T-cell (primary cell): ENCODE measurements at places on chromosomes 7 and 10.

DNA sequence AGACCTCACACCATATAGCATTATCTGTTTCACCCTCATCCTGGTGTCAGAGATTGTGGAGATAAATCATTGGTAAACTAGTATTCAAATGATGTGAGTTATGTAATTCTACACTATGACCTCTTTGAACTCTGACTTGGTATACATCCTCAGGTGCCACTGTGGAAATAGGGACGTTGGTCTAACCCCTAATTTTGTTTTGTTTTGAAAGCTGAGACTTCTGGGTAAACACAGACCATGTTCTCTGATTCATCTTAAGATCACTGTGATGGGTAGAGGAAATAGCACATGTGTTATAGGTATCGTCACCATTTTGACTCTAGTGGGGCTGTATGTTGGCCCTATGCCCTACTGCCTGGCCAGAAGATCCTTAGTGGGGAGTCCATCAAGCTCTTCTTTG, 241.6 kb downstream of the CCDC7 start:
- H3K36me3 ChIP-seq: peaks cover 2% of the 10 kb centered on the region
- DNase-seq: no peak
- no peak overlapping the region for H3K27ac ChIP-seq
- no peaks in the 10 kb centered on the region for H3K27me3 ChIP-seq
- no peaks in the 10 kb centered on the region for H3K4me1 ChIP-seq
- no peak overlapping the region for H3K4me3 ChIP-seq

DNA sequence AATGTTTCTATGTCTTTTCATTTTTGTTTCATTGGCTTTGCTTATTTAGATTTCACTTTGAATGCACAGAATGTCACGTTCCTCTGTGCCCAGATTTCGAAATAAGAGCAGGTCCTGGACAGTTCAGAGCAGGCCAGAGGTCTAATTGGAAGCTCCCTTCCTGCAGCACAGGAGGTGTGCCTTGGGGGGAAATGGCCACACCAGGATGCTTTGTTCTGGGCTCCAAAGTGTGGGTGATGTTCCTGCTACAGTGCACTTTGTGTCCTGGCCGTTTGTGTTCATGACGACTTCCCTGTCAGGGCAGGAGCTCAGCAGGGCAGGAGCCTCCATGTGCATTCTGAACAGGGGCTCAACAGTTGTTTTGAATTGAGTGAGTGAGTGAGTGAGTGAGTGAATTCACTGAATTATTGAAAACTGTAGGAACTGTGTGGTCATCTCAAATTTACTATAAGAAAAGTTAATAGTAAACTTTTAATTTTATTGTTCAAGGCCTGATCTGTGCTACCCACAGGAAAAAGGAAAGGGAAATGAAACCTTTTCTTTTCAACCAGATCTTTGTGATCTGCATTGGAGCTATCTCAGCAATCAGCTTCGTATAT, 109.5 kb upstream of the GJD4 start:
- DNase-seq: no peak
- H3K36me3 ChIP-seq: no peaks in the 10 kb centered on the region
- H3K4me3 ChIP-seq: no peak overlapping the region
- H3K27ac ChIP-seq: no peak overlapping the region
- peaks cover 12% of the 10 kb centered on the region for H3K4me1 ChIP-seq
- H3K27me3 ChIP-seq: no peaks in the 10 kb centered on the region

DNA sequence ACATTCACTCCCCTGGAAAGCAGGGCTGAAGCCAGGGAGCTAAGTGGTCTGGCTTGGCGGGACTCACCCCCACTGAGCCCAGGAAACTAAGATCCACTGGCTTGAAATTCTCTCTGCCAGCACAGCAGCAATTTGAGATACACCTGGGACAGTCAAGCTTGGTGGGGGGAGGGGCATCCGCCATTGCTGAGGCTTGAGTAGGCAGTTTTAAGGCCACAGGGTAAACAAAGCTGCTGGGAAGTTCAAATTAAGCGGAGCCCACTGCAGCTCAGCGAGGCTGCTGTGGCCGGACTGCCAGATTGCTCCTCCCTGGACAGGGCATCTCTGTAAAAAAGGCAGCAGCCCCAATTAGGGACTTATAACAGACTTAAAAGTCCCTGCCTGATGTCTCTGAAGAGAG, 108.2 kb upstream of the FAM13C start:
- H3K4me3 ChIP-seq: no peak overlapping the region
- no peaks in the 10 kb centered on the region for H3K4me1 ChIP-seq
- no peak overlapping the region for H3K27ac ChIP-seq
- H3K36me3 ChIP-seq: no peaks in the 10 kb centered on the region
- no peaks in the 10 kb centered on the region for H3K27me3 ChIP-seq
- DNase-seq: no peak

DNA sequence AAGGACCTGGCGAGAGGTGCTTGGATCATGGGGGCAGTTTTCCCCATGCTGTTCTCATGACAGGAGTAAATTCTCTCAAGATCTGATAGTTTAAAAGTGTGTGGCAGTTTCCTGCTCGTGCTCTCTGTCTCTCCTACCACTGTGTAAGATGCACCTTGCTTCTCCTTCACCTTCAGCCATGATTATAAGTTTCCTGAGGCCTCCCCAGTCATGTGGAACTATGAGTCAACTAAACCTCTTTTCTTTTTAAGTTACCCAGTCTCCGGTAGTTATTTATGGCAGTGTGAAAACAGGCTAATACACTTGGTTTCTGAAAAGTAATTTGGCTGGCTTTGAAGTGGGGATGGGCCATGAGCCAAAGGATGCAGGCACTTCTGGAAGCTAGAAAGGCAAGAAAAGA, 268.0 kb upstream of the KAT6B start:
- H3K4me3 ChIP-seq: no peak overlapping the region
- DNase-seq: no peak
- H3K27me3 ChIP-seq: no peaks in the 10 kb centered on the region
- no peaks in the 10 kb centered on the region for H3K4me1 ChIP-seq

- no peak overlapping the region for H3K27ac ChIP-seq
- DNase-seq: no peak
- H3K27me3 ChIP-seq: no peaks in the 10 kb centered on the region
- H3K4me3 ChIP-seq: no peak overlapping the region
- no peaks in the 10 kb centered on the region for H3K4me1 ChIP-seq
- no peaks in the 10 kb centered on the region for H3K36me3 ChIP-seq
Measured at GRCh38 chr10:46308666-46309450, 22.1 kb downstream of the ANTXRL start.

DNA sequence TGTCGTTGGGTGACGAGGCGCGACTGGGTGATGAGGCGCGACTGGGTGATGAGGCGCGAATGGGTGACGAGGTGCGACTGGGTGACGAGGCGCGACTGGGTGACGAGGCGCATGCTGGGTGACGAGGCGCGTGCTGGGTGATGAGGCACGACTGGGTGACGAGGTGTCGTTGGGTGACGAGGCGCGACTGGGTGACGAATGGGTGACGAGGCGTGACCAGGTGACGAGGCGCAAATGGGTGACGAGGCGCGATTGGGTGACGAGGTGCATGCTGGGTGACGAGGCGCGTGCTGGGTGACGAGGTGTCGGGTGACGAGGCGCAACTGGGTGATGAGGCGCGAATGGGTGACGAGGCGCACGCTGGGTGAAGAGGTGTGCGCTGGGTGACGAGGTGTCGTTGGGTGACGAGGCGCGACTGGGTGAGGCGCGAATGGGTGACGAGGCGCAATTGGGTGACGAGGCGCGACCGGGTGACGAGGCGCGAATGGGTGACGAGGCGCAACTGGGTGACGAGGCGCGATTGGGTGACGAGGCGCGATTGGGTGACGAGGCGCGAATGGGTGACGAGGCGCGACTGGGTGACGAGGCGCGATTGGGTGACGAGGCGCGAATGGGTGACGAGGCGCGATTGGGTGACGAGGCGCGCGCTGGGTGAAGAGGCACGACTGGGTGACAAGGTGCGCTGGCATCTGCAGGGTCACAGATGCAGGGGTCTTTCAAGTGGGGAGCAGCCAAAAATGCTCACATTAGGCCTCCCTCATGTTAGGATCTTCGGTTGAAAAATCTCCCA, 7.9 kb upstream of the NOM1 start:
- no peak overlapping the region for H3K4me3 ChIP-seq
- peaks cover 6% of the 10 kb centered on the region for H3K4me1 ChIP-seq
- H3K36me3 ChIP-seq: no peaks in the 10 kb centered on the region
- no peak overlapping the region for H3K27ac ChIP-seq
- H3K27me3 ChIP-seq: peaks cover 48% of the 10 kb centered on the region

DNA sequence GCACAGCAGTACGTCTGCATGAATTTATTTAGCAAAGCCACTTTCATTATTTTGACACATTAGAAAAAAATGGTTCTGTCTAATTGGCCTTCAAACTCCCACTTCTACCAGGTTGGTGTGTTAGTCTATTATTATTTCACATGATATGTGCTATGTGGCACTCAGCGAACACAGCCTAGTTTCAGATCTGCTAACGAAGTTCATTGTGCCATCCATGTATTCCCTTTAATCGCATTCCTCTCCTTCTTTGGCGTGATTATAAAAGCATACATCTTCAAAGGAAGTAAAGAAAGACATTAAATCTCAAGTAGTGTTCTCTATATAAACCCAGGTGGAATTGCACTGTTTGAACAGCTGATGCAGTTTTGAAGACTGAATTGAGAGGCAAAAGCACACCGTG, 96.4 kb upstream of the CACNA2D1 start:
- H3K27ac ChIP-seq: no peak overlapping the region
- no peaks in the 10 kb centered on the region for H3K27me3 ChIP-seq
- no peak for DNase-seq
- no peaks in the 10 kb centered on the region for H3K4me1 ChIP-seq
- no peak overlapping the region for H3K4me3 ChIP-seq
- H3K36me3 ChIP-seq: no peaks in the 10 kb centered on the region

- H3K4me3 ChIP-seq: no peak overlapping the region
- peaks cover 6% of the 10 kb centered on the region for H3K36me3 ChIP-seq
- H3K27ac ChIP-seq: no peak overlapping the region
- no peaks in the 10 kb centered on the region for H3K27me3 ChIP-seq
- H3K4me1 ChIP-seq: peaks cover 46% of the 10 kb centered on the region
Measured at GRCh38 chr7:130909881-130910672, 176.1 kb upstream of the KLF14 start.

DNA sequence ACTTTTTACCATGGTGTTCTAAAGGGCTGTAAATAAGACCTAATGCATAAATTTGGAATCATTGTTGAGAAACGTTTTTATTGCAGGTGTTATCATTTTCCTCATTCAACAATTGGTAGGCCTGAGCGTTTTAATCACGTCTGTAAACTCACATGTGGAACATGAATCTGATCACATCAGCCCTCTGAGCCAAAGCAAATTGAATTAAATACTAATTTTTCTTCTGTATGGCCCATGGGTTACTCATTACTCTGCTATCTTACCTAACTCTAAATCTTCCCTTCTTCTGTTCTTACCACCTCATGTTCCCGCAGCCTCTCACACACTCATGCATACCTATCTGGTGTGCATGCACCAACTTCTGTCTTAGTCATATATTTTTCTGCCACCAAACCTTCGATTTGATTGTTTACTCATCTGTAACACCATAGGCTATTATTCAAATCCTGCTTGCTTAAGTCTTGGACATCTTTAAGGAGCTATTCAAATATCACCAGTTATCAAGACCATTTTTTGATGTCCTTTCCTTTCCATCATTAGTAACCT, 82.3 kb downstream of the NXPH1 start:
- no peak overlapping the region for H3K27ac ChIP-seq
- no peak for DNase-seq
- H3K4me3 ChIP-seq: no peak overlapping the region
- H3K4me1 ChIP-seq: no peaks in the 10 kb centered on the region
- no peaks in the 10 kb centered on the region for H3K36me3 ChIP-seq
